ENCODE measurements at places on chromosomes 1 and 21. TPM values are rescaled to one million over a fixed set of nuclear protein-coding genes. Genes with fewer than 3 reads are reported as not detected.

LRRC8C gene
- 45.0 TPM for total RNA-seq

GRCh38 chr1:162319493-162320175, 57.0 kb downstream of the SPATA46 start:
- no peak for DNase-seq

TFF3 gene
- total RNA-seq: not detected

- DNase-seq: no peak
Observed at GRCh38 chr21:33493756-33494155, 2.2 kb upstream of the DNAJC28 start.

DNA sequence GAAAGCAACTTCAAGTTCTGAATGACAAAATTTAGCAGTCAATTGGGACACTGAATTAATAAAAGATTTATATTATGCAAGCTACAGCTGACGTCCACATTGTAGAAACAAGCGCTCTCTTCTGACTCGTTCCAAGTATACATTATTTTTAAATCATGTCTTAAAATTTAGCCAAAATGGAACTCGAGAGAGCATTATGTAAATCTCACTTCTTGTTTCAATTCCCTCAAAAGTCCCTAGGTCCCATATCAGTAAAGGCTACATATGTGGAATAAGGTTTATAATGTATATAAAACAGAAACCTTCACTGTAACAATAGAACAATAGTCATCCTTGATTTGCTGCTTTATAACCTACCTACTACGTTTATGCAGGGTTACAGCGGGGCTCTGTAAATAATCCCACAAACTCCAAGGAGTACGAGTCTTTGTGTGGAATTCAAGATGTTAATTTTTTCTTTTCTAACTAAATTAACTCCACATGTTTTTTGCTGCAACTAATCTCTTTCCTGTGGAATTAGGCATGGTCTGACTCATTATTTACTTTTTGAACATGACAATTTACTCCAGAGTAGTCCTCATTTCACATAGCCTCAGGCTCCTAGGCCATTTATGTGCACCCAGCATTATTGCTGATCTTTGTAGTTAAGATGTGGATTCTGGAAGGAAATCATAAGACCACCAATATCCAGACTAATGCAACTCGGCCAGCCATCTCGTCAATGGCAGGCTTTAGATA, 785.1 kb downstream of the LTN1 start:
- no peak for DNase-seq

AGT gene
- not detected for total RNA-seq

- DNase-seq: no peak
Observed at GRCh38 chr1:40344597-40344996, 27.5 kb upstream of the COL9A2 start.

- no peak for DNase-seq
Observed at GRCh38 chr1:25073640-25074270, 143.7 kb upstream of the RUNX3 start.

GRCh38 chr1:159428536-159428935, 3.5 kb upstream of the OR10J4 start:
- no peak for DNase-seq

QSOX1 gene
- total RNA-seq: 18.5 TPM

CA6 gene
- 0.31 TPM for total RNA-seq

DNA sequence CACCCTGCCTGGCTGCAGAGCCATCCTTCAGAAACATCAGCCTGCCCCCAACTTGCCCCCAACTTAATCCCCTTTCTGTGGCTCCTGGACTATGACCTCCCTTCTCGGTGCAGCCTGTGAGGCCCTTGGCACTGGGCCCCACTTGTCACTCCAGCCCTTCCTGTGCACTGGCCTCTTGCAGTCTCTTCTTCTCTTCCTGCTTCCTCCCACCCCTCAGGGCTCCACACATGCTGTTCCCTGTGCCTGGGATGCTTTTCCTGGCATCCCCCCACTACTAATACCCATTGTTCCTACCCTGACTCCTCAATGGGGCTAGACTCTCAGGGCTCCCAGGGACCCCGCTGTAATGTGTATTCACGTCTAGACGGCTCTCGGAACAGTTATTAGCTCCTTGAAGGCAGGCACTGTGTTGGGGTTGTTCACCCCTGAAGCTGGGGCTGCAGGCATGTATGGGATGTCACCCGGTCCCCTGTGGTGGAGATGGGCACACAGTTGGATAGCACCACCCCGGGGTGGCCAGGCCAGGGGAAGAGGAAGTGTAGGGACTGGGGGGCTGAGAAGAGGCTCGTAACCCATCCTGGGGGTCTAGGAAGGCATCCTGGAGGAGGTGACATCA, 4.5 kb downstream of the LDLRAD1 start:
- no peak for DNase-seq

C1orf216 gene
- total RNA-seq: 14.2 TPM

DNA sequence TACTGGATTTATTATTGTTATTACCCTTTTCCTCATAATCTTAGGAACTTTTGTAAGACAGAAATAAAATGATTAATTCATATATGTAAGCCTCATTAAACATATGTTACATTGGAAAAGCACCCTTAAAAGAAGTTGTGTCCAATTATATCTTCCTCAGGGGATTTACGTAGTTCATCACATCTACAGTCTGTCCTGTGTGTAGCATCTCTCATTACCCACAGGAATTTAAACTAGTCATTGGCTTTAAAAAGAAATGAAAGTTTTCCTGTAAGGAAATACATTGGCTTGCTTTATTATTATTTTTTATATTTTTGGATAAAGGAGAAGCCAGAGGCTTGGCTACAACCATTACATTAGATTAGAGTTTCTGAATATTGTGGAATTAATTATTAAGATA, 56.1 kb downstream of the SWT1 start:
- no peak for DNase-seq

ECM1 gene
- 0.87 TPM for total RNA-seq

CLCNKB gene
- total RNA-seq: not detected

- no peak for DNase-seq
Observed at GRCh38 chr1:21532496-21532895, 23.3 kb downstream of the ALPL start.

DNA sequence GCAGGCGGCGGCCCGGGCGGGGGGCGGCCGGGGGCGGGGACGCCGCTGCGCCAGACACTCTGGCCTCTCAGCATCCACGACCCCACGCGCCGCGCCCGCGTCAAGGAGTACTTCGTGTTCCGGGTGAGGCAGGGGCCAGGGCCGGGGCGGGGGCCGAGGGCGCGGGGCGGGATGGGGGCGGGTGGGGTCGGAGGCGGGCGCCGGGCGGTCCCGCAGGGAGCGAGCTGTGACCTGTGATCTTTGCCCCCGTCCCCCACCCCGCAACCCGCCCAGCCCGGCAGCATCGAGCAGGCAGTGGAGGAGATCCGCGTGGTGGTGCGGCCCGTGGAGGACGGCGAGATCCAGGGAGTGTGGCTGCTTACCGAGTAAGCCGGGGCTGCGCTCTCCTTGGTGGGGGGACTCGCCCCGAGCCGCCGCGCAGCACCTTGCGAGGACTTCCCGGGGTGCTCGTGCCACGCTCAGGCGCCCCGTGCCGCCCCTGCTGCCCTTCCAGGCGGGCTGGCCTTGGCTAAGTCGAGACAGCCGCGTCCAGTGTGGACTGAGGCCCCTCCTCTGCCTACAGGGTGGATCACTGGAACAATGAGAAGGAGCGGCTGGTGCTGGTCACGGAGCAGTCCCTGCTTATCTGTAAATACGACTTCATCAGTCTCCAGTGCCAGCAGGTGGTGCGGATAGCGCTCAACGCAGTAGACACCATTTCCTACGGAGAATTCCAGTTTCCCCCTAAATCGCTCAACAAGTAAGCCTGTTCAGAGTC, 514 bp downstream of the TPRG1L start:
- no peak for DNase-seq

DNA sequence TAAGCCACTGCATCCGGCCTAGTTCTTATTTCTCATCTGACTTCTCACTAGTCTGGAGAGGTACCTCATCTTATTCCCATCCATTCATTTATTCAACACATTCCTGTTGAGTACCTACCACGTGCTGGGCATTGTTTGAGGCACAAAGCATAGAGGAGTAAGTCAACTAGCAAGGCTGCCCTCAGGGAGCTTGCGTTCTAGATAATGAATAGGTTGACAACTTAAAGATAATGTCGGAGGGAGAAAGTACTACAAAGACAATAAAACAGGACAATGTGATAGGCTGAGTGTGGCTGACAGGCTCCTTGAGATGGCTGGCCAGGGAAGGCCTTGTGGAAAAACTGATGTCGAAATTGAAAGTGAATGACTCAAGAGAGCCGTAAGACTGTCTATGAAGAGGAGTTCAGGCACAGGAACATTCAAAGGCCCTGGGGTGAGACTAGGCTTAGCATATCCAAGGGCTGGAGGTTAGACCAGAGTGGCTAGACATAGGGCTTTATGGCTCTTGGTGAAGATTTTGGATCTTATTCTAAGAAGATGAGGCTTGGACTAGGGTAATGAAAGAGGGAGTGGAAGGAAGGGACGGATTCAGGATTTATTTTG, 18.3 kb downstream of the SPATA21 start:
- no peak for DNase-seq

DNA sequence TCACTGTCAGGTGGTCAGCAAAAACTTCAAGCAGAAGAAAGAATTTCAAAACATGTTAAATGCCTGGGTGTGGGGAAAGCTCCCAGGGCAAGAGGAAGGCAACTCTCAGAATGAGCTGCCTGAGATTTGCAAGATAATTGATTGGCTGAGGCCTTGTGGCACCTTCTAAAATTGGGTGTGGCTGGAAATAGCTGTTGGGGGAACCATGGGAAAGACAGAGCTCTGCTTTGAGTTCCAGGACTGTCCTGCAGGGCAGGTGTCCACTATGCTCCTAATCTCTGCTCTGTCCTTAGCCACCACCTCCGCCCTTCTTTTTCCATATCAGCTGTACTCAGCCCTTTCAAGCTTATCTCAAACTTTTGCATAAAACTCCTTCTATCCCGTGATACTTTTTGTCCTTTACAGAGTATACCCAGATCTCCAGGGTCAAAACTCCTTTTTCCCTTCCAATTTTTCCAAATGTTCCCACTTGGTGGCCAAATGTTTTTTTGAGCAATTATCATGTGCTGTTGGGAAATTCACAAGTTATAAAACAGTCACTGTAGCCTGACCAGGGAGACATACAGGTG, 23.8 kb upstream of the PPP2R5A start:
- no peak for DNase-seq

GRCh38 chr1:75338616-75339483, 204.7 kb downstream of the LHX8 start:
- no peak for DNase-seq

- no peak for DNase-seq
Observed at GRCh38 chr1:107649023-107649422, 316.0 kb downstream of the VAV3 start.

DNA sequence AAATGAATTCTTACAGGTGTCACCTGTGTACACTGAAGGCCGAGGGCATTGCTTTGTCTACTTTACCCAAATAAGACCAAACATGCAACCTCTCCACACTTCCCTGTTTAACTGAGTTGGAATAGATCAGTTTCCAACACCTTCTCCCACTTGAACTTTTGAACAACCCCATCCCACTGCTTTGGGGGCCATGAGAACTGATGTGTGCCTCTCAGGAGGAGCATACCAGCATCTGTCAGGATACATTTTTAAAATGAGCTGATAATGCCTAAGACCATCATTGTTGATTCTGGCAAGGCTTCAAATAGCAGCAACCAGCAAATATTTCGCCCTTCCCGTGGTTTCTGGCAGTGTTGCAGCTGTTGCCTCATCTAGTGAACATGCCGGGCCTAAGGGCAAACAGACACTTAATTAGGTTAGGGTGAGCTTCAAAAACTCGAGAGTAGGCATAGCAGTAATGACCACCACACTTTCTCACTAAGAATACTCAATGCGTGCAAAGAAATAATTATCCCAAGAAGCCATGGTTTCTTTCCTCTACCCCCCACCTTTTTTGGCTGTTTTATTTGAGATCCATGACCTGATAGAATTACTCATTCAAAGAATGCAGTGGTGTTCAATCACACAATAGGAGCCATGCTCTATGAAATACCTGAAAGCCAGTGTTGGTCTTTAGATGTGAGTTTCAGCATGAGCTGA, 63.7 kb downstream of the MAP10 start:
- DNase-seq: no peak

GRCh38 chr1:23401313-23401712, 23.2 kb downstream of the TCEA3 start:
- no peak for DNase-seq

DNA sequence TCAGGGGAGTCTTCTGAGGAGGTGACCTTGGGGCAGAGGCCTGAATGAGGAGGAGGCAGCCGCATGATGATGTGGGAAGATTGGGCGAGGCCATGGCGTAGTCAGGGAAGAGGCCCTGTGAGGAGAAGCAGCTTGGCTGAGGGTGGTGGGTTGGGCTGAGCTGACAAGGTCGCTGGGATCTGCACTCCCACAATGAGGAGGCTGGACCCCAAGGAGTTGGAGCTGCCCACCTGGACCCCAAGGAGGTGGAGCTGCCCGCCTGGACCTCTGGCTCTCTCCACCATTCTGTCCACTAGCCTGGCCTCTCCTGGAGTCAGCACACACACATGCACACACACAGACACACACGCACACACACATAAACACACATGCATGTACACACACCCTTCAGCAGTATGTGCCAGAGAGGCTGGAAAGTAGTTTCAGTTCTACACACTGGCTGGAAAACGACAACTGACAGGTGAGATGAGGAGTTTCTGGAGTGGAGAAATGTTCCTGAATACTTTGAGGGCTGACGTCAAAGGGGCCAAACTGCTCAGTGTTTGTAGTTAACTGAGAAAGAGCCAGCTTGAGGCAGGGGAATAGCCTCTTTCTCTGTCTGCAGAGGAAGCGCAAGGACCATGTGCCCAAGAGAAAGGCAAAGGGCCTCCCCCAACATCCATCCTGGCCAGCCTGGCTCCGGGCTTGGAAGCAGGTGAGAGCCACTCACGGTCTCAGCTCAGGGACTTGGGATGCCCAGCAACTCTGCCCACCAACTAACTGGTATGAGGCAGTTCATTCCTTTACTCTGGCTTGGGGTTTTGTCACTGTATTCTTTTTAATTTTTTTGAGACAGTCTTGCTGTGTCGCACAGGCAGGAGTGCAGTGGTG, 7.1 kb downstream of the SMPDL3B start:
- no peak for DNase-seq

SPRR2A gene
- total RNA-seq: not detected

GRCh38 chr1:60388092-60388987, 314.8 kb upstream of the C1orf87 start:
- no peak for DNase-seq

KIF14 gene
- total RNA-seq: 31.6 TPM

- DNase-seq: no peak
Observed at GRCh38 chr1:164926107-164926506, 367.1 kb downstream of the PBX1 start.

GRCh38 chr1:47692196-47692595, 254.4 kb downstream of the FOXD2 start:
- DNase-seq: no peak

GRCh38 chr1:244857761-244858160, 6.6 kb downstream of the HNRNPU start:
- DNase-seq: no peak

- DNase-seq: no peak
Observed at GRCh38 chr1:156155756-156156510, 2.5 kb downstream of the SEMA4A start.

PLXNA2 gene
- total RNA-seq: 1.1 TPM
